Fibroblast of villous mesenchyme (primary cell): ENCODE measurements at places on chromosomes 5 and 9. TPM values are rescaled to one million over a fixed set of nuclear protein-coding genes. Genes with fewer than 3 reads are reported as not detected.

PCDHGA11 gene
- 11.0 and 15.5 TPM in 2 replicates for total RNA-seq

SARDH gene
- 5.5 and 6.0 TPM in 2 replicates for total RNA-seq

TNFSF8 gene
- not detected in 2 replicates for total RNA-seq

HTR4 gene
- not detected in 2 replicates for total RNA-seq

CLIC3 gene
- 19.0 and 43.2 TPM in 2 replicates for total RNA-seq

ABO gene
- not detected in 2 replicates for total RNA-seq

TTC39B gene
- 13.5 and 16.0 TPM in 2 replicates for total RNA-seq

MAMDC2 gene
- 11.0 and 22.9 TPM in 2 replicates for total RNA-seq

BASP1 gene
- 126 and 127 TPM in 2 replicates for total RNA-seq

ENTREP1 gene
- under 0.01 TPM in 1 of 2 replicates, not detected in the other for total RNA-seq

HACD4 gene
- total RNA-seq, result 10.0 and 22.0 TPM in 2 replicates

SEMA4D gene
- 0.43 and 1.6 TPM in 2 replicates for total RNA-seq

TMEM215 gene
- total RNA-seq, result not detected in 2 replicates

EHMT1 gene
- total RNA-seq, result 41.9 and 43.6 TPM in 2 replicates

TLR4 gene
- 8.4 and 18.1 TPM in 2 replicates for total RNA-seq

IRX4 gene
- total RNA-seq, result not detected in 2 replicates

ACTBL2 gene
- total RNA-seq, result 0.43 and 0.97 TPM in 2 replicates

UBLCP1 gene
- total RNA-seq, result 32.5 and 36.7 TPM in 2 replicates

WNT8A gene
- not detected in 2 replicates for total RNA-seq

CDC14B gene
- total RNA-seq, result 13.2 and 26.8 TPM in 2 replicates

TTC23L gene
- under 0.01 TPM in 1 of 2 replicates, not detected in the other for total RNA-seq

PDE8B gene
- 0.64 and 6.0 TPM in 2 replicates for total RNA-seq
